ENCODE measurements at places on chromosomes 1 and 21. TPM values are rescaled to one million over a fixed set of nuclear protein-coding genes. Genes with fewer than 3 reads are reported as not detected.

The WNT9A gene
- 0.36 TPM for total RNA-seq

The TPTE gene
- not detected for total RNA-seq

The PAQR6 gene
- total RNA-seq = 0.36 TPM

The EPHA2 gene
- 13.3 TPM for total RNA-seq

The CD1B gene
- total RNA-seq = not detected

The ADGRL4 gene
- 16.6 TPM for total RNA-seq

The DTL gene
- 2.9 TPM for total RNA-seq

The OR10J1 gene
- not detected for total RNA-seq

The TEX38 gene
- total RNA-seq = not detected

The MECR gene
- 25.6 TPM for total RNA-seq

The BACE2 gene
- total RNA-seq = 85.2 TPM

The DIO1 gene
- total RNA-seq = not detected

The LRRC38 gene
- total RNA-seq = not detected

The SLC19A2 gene
- 10.5 TPM for total RNA-seq

The ZNF648 gene
- not detected for total RNA-seq

The RCC1 gene
- total RNA-seq = 32.1 TPM

The OR2L13 gene
- total RNA-seq = not detected

The CTSS gene
- total RNA-seq = 10.9 TPM

The LAX1 gene
- total RNA-seq = 0.29 TPM

The EFCAB7 gene
- 13.6 TPM for total RNA-seq

The ARHGEF19 gene
- total RNA-seq = 6.5 TPM

The OLFML2B gene
- 49.9 TPM for total RNA-seq

The SIK1 gene
- total RNA-seq = 3.3 TPM

The TEKT2 gene
- total RNA-seq = 0.29 TPM

The PTPN7 gene
- total RNA-seq = not detected

The ADAM30 gene
- not detected for total RNA-seq

Data from osteoblast (primary cell).